Pancreas (tissue), 10 donors: ENCODE measurements at places on chromosomes 5 and 9. TPM values are rescaled to one million over a fixed set of nuclear protein-coding genes. Genes with fewer than 3 reads are reported as not detected.
A peak's percentile ranks its signal among the peaks of the same experiment; 100 is the strongest.

DNA sequence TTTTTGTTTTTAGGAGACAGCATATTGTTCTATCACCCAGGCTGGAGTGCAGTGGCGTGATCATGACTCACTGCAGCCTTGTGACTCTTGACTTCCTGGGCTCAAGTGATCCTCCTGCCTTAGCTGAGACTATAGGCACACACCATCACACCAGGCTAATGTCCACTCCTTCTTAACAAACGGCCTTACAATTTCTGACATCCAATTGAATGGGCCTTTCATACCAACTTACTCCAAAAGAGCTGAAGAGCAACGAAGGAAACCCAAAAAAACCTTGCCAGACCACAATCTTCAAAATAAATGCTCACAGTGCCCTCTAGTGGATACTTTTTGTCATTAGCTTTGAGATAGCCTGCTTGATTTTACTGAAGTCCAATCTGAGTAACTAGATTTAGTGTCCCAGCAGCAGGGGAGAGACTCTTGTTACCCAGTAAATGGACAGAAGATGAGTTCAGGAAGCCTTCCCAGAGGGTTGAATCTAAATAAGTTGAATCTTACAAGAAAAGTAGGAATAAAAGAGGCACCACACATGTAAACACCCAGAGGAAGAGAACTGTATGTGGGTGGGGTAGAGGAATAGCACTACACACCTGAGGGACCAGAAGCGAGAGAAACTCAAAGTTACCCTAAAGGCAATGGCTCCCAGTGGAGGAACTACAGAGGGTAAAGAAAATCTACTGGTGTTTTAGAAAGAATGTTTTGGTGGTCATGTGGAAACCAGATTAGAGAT lies 9.3 kb downstream of the ZNF622 start:
- DNase-seq, result no peak

GRCh38 chr9:18106006-18106560 lies 367.9 kb upstream of the ADAMTSL1 start:
- no peak for DNase-seq

DNA sequence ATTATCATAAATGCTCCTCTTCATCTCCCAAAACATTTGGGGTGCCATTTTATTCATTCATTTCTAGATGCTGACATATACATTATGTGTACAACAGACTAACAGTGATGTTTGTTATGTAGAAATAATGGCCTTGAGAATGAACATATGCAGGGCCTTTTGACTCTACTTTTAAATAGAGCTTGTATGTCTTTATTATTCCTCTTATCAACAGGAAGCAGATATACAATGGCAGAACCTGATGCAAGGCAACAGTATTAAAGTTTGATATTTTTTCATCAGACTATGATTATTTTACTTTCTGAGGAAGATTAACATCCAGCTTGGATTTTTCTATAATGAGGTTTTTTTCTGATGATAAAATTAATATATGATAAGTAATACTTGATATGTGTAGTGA lies 44.1 kb downstream of the SNX18 start:
- DNase-seq, result no peak

- DNase-seq, result no peak
Measured at GRCh38 chr5:34620185-34620584, 35.9 kb upstream of the RAI14 start.

Gene PDCD1LG2
- total RNA-seq, result 0.43 TPM

DNA sequence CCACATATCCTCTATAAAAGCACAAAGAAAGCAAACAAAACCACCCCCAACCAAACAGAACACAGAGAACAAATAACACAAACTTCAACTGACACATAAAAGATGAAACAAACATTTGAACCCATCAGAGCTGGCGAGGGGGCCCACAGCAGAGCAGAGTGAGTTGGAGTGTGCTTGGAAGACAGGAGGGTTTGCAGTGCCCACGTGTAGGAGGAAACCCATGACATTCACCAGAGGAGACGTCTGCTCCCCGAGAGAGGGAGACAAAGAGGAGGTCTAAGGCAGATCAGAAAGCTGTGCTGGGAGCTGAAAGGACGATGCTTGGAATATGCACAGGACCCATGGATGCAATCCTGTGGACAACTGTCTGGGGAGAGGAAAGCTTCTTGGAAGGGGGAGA lies 27.0 kb downstream of the MRPL36 start:
- no peak for DNase-seq

DNA sequence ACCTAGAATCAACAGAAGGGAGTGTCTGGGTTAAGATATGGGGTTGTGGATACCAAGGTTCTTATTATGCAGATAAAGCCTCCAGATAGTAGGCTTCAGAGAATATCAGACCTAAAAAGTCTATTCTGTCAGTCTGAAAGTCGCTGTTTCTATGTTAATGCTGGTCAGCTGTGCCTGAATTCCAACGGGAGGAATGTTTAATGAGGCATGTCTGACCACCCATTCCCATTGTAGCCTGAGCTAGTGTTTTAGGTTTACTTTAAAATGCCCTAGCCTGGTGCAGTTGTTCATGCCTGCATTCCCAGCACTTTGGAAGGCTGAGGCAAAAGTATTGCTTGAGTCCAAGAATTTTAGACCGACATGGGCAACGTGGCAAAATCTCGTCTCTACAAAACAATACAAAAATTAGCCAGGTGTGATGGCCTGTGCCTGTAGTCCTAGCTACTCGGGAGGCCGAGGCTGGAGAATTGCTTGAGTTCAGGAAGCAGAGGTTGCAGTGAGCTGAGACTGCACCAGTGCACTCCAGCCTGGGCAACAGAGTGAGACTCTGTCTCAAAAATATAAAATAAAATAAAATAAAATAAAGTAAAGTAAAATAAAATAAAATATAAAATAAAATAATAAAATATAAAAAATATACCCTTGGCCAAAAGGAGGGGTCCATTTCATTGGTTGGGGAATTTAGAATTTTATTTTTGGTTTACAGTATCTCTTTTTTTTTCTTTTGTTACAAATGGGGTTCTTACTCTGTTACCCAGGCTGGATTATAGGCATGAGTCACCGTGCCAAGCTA lies 7.8 kb upstream of the SOX30 start:
- no peak for DNase-seq

DNA sequence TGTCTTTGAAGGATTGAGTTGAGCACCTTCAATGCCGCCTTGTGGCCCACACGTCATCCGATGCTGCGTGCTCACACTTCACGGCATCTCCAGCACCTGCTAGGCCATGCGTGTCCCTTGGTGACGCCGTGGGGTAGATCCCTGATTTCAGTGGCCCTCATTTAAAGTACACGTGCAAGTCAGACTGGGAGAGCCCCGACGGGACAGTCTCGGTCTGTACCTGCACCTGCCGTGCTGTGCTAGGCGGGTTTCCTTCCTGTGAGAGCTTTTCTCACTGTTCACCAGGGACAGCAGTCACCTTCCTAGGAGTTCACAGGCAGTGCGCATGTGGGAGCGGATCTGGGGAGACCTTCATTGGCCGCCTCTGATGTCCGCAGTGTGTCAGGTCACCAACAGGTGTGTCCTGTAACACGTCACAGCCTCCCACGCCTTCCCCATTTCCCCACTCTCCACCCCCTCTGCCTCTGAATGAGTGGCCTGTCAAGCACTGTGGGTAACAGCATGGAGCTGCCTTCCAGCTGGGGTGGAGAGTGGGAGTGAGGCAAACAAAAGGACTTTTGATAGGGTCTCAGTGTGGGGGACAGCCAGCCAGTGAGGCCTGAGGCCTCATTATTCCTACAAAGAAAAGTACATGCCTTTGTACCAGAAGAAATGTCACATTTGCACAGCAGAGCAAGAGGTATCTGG lies 236.4 kb downstream of the FANCC start:
- no peak for DNase-seq

DNA sequence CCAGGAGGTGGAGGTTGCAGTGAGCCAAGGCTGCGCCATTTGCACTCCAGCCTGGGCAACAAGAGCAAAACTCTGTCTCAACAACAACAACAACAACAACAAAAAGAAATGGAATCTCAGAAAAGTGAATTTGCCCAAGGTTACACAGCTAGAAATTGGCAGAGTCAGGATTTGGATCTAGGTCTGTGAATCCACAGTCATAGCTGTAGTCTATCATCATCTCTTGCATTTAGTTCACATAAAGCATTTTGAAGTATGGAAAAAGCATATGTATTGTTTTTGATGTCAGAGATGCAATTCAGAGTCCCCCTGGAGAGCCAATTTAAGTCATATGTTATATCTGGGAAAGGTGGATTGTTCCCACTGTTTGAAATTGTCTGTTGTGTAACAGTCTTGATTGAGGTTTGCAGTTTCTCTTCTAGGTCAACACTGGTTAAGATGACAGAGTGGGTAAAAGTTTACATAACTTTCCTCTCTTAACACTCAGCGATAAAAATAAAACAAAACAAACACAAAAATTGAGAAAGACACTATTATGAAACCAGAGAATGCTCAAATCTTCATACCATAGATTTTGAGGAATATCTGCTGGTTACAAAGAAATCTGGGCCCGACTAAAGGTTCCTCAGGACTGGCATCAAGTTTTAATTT lies 21.5 kb upstream of the GPR21 start:
- no peak for DNase-seq

Gene CAVIN4
- total RNA-seq, result not detected

Gene UBQLN1
- 37.6 TPM for total RNA-seq

Gene FYB1
- 2.8 TPM for total RNA-seq

DNA sequence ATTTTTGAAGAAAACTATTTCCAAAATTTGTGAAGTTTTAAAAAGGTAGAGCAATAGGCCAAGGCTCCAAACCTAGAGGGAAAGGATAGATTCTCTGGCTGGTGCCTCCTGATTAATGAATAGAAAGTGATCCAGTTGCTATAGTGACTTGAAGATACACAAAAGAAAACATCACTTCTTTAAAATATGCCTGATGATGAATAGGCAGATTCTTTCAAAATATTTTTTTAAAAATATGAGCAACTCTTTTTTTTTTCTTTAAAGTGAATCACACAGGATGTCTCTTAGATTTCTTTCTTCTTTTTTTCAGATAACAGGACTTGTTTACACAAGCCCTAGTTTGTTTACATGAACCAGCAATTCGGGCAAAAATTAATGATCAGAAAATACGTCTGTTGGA lies 124.4 kb downstream of the RFK start:
- no peak for DNase-seq

GRCh38 chr5:170355601-170356098 lies 33.5 kb downstream of the KCNMB1 start:
- peak; percentile 50 for DNase-seq

DNA sequence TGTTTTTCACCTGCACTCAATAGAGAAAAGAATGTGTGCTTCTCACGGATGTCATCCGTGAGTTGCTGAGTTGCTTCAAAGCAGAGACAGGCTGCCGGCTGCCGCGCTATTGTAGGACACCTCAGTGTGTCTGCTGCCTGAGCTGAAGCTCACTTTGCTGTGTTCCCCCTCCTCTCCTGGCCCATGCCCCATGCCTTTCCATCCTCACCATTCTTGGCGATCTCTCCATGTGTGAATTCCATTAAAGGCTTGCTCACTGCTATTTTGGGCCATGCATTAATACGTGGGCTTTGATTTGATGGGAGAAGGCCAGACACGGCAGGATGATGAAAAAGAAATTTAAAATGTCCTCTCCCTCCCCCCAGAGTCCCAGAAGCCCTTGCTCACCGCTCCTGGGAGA lies 14.5 kb downstream of the ADAM19 start:
- DNase-seq, result no peak

- DNase-seq, result no peak
Measured at GRCh38 chr5:52818360-52818759, 30.6 kb downstream of the ITGA1 start.

GRCh38 chr9:21565155-21565554 lies 83.0 kb upstream of the IFNE start:
- no peak for DNase-seq

Gene LAMC3
- total RNA-seq, result 2.2 TPM

DNA sequence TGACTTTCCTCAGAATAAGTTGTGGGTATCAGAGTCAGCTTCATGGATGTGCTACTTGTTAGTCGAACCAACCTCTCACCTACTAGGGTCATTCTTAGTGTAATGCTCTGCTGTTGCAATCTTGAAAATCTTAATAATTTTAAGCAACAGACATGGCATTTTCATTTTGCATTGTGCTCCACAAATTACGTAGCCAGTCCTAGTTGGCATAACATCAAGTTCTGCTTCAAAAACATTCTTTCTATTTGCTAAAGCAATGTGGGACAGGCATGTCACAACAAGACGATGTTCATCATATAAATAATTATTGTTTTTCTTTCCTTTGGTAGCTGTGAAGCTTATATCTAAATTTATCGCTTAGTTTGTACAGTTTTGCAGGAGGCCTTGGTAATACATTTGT lies 39.3 kb upstream of the CDH12 start:
- DNase-seq, result no peak

Gene DOLPP1
- total RNA-seq, result 4.8 TPM

DNA sequence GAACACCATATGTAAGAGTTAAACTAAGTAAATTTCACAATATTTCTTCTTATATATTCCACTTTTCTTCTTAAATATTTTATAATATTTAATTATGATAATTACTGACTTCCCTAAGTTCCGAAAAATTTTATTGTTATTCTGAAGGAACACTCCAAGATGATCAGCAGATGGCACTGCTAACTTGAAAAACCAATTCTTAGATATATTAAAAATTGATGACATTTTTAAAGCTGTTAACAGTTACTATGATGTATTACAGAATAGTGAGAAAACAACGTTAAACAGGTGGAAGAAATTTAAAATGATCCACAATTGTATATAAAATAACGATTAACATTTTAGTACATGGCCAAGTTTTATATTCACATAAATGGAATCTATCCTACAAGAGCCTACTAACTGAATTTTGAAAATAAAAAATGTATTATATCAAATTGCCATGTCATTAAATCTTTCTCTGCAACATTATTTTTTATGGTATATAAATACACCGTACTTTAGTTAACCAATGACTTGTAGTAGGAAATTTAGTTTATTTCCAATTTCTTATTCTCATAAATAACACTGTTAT lies 30.1 kb upstream of the MUSK start:
- no peak for DNase-seq

Gene IL12B
- total RNA-seq, result not detected

Gene GAS1
- total RNA-seq, result 12.0 TPM

Gene TAF11L10
- total RNA-seq, result not detected

DNA sequence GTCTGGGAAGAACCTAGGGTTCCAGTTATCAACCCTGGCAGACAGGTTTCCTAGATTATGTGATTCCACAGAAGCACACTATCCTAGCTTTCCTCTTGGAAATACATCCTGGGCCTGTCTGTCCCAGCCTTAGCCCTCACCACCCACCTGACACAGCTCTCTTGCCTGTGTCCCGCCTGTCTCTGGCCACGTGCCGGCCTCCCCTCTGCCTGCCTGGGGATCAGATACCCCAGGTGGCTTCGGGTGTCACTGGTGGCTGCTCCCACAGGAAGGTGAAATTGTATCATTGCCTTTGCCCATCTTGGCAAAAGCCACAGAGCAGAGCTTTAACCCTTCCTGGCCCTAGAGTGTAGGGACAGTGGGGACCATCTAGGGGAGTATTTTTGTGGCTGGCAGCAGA lies 6.2 kb downstream of the COL27A1 start:
- DNase-seq, result no peak

Gene PRR16
- 0.20 TPM for total RNA-seq

DNA sequence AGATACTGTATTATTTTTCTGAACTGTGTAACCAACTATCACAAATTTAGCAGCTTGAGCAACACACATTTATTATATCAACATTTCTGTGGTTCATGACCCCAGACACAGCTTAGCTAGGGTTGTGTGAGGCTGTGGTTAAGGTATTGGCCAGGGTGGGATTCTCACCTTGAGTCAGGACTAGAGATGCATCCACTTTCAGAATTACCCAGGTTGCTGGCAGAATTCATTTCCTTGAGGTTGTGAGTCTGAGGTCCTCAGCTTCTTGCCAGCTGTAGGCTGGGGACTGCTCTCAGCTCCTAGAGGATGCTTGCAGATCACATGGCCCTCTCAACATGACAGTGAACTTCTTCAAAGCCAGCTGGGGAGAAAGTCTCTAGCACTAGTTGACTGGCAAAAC lies 122.5 kb upstream of the RASGRF2 start:
- no peak for DNase-seq

- DNase-seq, result peak; percentile 8
Measured at GRCh38 chr5:132493241-132493640, 2.7 kb upstream of the IRF1 start.
